ENCODE measurements at places on chromosomes 1 and 21.

DNA sequence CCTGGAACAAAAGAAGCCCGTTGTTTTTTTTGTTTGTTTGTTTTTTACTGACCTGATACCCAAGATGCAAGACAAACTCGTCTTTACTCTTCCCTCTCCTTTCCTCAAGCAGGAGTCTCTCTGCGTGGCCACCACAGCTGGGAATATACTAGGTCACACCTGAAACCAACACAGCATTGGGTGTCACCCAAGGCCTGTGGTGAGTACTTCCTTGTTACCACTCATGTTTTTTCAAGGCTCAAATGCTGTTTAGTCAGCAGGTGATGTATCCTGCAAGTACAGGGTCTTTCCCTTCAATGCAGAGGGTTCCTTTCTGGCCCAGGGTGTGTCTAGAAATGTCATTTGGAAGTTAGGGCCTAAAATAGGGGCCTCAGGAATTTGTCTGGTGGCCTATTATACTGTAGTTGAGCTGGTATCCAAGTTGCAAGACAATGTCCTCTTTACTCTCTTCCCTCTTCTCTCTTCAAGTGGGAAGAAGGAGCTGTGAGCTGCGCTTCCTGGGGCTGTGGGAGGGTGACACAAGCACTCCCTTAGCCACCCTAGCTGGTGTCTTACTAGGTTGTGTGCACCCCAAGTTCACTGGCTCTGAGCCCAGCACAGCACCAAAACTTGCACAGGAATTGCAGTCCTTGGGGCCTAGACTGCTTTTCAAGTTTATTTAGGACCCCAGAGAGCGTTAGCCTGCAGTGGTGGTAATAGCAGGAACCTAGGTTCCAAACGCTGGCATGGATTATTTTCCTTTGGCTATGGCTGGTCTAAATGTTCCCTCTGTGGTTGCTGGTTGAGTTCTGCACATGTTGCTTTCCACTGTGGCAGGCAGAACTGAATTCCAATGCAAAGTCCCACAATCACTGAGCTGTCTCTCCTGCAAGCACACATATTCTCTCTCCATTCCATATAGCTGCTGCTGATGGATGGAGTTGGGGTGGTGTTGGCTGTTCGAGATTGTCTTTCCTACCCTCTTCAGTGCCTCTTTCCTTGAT lies 91.4 kb upstream of the LYPLAL1 start:
- DNase-seq = no peak

- DNase-seq = no peak
Measured at GRCh38 chr1:224637515-224637914, 21.4 kb downstream of the CNIH3 start.

GRCh38 chr1:47663286-47663685 lies 225.4 kb downstream of the FOXD2 start:
- DNase-seq = no peak

DNA sequence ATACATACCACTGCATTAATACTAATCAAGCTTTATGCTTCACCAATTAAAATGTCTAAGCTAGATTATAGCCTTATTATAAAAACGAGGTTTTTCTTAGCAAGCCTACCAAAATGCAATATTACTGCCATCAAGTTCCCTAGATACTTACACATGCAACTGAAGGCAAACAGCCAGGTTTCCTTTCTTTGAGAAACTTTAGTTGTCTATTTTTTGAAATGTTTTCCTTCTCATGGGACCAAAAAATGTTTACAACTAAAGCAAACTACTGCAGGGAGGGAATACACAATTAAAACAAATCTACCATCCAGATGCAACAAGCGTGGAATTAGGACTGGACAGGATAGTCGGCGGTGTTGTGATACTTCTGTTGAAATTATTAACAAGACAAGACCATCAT lies 1.3 kb downstream of the ZNF644 start:
- no peak for DNase-seq

- DNase-seq = no peak
Measured at GRCh38 chr1:34276606-34277005, 99.9 kb downstream of the C1orf94 start.

DNA sequence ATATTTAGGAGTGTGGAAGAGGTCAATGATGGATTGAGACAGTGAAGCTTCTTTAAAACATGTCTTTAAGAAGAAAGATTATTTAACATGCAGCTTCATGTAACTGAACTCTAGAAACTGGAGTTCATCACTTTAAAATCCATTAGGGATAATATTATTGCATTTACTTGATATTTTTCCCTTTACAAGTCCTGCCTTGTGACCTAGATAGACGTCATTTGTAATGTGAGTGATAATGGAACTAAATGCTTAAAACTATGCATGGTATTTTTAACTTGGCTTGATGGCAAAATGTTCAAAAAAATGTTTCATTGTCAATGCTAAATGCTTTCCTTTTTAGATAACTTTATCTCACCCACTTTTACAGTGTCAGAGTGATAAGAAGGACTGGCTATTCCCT lies 723.7 kb downstream of the RWDD3 start:
- DNase-seq = no peak

GRCh38 chr1:209076688-209077087 lies 506.8 kb upstream of the CAMK1G start:
- DNase-seq = no peak

DNA sequence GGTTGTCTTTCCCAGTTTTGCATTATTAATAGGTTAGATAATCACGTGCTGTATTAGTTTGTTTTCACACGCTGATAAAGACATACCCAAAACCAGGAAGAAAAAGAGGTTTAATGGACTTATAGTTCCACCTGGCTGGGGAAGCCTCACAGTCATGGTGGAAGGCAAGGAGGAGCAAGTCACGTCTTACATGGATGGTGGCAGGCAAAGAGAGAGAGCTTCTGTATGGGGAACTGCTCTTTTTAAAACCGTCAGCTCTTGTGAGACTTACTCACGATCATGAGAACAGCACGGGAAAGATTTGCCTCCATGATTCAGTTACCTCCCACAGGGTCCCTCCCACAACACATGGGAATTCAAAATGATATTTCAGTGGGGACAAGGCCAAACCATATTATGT lies 2.3 kb upstream of the VCAM1 start:
- no peak for DNase-seq
